ENCODE measurements at places on chromosomes 3 and 15.

DNA sequence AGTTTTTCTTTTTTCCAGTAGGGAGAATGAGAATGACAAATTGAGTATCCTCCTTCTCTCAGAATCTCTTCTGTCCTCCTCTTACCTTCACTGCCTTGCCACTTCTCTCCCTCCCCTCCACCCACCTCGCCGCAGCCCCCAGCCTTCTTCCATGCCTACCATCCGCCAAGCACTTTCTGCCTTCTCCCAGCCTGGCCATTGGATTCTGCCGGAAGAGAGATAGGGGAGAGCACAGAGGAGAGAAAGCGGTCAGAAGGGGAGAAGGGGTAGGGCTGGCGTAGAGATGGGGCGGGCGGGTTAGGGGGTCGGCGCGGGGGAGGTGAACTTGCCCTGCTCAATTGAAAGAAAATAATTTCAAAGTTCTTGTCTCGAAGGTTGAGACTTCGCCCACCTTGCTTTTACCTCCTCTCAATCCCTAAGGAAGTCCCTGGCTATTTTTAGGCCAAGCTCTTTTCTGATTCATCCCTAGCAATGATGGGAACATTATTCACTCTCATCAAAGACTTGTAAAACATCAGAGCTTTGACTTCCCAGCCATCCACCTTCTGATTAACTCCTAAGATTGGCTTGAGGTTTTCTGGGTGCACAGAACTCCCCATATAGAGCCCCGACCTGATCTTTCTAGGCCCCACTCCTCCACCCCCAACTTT is 811 bp downstream of the C3orf52 start:
- DNase-seq: no peak

DNA sequence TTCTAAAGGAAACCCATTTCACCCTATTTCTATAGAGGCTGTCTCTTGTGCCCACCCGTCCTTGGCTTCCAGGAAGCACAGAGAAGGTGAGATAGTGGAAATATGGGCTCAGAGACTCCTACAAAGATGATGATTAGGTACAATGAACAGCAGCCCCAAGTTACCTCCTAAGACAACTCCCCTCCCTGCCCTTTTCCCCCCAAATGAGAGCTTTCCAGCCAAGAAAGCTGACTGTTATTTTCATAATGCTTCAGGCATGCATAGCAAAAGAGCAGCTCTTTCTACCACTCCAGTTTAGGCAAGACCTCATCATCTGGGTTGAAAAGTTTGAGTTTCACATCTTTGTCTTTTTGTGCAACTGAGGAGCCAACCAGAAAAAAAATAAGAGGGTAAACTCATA is 248.8 kb upstream of the ADAMTS9 start:
- DNase-seq: no peak

GRCh38 chr3:33184863-33185262 is 33.7 kb downstream of the SUSD5 start:
- DNase-seq: no peak

DNA sequence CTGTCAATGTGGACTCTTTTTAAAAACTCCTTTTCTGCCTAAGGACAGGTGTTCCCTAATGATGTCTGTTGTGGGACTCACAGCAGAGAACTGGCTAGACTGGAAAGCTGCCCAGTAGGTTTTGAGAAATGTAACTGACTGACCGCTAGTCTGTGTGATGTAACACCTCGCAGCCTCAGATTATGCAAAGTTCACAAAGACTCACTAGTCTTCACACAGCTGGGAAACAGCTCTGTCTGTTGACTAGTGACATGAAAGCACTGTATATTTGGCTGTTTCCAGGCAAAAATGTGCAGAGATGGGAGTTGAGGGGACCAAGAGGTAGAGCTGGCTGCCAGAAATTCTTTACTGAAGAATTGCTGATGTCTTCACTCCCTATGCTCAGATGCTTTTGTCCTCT is 10.3 kb downstream of the PDZRN3 start:
- DNase-seq: no peak

DNA sequence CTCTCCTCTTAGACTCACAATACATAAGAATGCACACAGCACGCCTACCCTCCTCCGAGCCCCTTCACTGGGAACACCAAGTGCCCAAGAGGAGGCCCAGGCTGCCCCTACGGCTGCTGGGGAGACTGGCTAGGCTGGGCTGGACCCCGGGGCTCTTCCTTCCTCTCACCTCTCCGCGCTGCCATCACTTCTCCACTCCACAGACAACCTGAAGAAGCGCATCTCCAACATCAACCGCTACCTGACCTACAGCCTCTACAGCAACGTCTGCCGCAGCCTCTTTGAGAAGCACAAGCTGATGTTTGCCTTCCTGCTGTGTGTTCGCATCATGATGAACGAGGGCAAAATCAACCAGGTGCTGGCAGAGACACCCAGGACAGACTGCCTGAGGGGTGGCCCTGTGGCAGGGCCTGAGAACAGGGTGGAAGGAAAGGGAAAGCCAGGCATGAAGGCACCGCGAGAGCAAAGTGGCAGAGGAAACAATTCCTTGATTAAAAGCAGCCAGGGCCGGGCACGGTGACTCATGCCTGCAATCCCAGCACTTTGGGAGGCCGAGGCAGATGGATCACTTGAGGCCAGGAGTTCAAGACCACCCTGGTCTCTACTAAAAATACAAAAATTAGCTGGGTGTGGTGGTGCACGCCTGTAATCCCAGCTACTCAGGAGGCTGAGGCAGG is 51.6 kb downstream of the SEMA3G start:
- no peak for DNase-seq

DNA sequence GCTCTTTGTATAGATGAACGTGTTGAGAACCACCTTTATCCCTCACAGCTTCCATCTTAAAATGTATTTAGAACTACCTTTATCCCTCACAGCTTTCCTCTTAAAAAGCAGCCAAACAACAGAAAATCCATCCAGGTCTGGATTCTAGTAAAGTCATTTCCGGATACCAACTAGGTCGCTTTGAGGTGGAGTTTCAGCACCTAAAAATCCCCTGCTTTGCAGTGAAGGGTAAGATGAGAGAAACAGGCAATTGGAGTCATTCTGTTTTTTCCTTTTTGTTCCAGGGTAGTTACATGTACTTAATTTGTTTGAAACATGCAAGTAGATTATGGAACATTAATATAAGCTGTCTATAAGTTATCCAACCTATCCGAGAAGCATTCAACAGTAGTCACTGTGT is 192.0 kb downstream of the UBE2E2 start:
- DNase-seq: no peak

DNA sequence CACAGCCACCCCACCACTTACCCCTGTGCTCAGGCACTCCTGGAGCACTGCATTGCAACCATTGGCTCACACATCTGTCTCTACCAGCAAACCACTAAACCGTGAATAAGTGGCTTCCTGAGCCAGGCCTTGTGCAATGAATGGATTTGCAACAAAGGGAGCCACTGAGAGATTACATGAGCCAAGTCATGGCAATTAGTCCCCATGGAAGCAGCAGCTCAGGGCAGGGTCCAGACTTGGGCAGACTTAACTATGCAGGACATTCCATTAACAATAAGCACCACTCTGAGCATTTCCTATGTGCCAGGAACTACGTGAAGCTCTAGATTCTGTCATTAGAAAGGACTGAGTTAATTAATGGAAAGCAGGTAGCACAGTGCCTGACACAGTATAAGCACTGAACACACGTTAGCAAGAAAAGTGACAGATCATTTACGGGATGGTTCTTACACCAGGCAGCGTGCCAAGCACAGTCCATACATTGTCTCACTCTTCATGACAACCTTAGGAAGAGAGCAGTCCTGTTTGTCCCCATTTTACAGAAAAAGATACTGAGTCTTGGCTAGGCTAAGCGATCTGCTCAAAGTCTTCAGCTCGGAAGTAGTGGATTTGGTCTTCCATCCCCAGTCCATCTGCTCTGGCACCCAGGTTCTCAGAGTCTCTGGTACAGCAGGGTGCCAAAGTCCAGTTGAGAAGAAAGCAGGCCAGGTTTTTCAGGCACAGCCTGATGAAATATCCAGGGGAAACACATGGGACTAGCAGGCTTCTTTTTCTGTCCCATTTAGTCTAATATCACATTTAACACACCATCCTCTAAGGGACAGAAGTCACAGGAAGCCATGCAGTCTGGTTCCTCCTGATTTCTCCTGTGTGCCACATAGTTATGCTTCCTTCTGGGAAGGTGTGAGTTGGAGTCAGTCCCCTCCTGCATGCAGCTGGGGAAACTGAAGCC is 44.1 kb downstream of the LIPC start:
- no peak for DNase-seq

- DNase-seq: no peak
These were observed 27.3 kb downstream of the STARD5 start for GRCh38 chr15:81296673-81297072.

Data from cortex of kidney (tissue), 1 donor.